ENCODE measurements at places on chromosomes 6 and 20.
A peak's percentile ranks its signal among the peaks of the same experiment; 100 is the strongest.

DNA sequence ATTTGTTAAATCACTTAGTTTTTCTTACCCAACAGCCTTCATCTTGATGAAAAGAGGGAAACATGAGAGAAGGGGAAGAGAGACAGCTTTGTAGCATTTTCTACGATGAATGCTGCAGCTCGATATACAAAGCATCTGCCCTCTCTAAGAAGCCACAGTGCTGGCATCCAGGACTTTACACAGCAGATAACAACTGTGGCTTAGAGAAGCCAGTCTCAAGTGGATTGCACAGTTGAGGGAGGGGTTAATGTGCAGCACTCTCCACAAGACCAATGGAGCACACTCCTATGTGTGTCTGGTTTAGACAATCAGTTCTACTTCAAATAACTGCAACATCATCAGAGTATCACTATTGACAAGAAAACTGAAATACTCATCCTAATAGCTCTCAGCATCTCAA, 5.8 kb downstream of the C6orf120 start:
- DNase-seq = no peak

- DNase-seq = no peak
Observed at GRCh38 chr6:103893141-103893581, 966.6 kb downstream of the HACE1 start.

- DNase-seq = no peak
Observed at GRCh38 chr6:11065436-11066202, 21.5 kb upstream of the ELOVL2 start.

DNA sequence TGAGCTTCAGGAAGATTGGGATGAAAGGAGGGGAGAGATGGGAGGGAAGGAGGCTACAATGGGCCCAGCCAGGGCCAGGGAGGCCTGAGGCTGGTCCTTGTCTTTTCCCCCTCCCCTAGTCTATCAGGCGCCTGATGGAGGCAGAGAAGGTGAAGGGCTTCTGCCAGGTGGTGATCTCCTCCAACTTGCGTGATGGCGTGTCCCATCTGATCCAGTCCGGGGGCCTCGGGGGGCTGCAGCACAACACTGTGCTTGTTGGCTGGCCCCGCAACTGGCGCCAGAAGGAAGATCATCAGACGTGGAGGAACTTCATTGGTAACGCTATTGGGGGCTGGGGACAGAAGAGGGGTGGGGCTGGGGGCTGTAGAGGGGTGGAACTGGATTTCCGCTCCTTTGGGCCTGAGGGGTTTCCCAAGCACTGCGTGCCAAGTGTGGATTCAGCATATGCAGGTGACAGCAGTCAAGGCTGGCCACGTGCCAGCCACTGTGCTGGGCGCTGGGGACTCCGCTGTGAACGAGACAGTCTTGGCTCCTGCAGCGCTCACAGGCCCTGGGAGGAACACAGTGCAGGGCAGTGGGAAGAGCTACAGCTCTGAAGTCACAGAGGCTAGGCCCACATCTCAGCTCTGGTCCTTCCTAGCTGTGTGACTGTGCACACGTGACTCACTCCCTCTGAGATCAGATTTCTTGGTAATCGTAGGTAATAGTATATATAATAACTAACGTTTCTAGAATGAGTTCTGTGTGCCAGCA, 22.7 kb downstream of the SLC12A5 start:
- peak; percentile 30 for DNase-seq

- DNase-seq = no peak
Observed at GRCh38 chr6:21893793-21894192, 300.2 kb downstream of the SOX4 start.

DNA sequence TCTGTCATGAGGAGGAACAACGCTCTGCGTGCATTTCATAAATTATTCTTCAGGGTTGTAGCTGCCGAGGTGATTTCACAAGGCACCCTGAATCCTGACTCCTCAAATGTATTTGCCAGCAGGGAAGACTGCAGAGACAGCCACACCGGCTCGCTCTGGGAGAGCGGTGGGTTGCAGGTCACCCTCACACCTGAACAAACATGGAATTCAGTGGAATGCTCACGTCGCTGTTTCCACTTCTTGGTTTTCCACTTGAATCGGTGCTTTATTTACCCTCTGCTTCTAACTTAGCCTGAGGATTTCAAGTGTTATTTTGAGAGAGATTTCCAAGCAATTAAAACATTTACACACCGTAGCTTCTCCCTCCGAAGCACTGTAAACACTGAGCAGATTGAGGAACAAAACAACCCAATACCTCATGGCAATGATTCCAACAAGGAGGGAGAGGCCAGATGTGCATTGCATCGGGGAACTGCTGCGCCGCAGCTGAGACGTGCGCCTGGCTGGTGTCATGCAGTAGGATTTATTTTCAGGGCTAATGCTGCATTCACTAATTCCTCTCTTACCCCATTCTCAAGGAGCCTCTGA, 59.5 kb upstream of the GGTLC1 start:
- DNase-seq = no peak

DNA sequence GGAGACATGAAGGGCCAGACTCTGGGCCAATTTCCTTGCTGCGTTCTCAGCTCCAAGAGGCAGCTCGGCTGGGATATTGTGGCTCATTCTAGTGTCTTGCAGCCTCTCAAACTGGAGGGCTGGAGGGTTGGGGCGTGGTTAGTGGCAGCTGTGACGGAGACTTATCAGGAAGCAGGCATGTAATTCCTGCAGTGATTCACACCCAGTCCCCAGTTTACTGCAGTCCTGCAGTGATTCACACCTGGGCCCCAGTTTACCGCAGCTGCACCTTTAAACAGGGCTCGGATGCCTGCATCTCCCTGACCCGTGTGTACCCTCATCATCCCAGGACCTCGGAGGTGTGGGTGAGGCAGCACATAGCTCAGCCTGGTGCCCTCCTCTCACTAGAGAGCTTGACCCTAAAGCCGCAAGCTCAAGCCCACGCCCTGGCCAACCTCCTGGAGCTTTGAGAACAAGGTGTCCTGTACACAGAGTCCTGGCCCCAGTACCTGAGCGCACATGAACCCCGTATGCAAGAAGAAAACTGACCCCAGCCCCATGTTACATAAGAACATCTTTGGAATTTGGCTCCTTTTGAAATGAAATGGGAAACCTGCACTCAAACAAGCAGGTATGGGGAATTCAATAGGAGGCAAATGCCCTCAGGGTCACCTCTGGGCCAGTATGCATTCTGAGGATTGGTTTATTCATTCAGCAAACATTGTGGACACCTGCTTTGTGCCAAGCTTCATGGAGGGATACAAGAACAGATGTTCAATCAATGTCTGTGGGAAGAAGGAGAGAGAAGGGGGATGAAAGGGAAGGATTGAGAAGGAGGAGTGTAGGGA, 55.3 kb upstream of the FAM83D start:
- DNase-seq = peak; percentile 63

- DNase-seq = peak; percentile 63
Observed at GRCh38 chr6:16698997-16699868, 62.0 kb downstream of the ATXN1 start.

- no peak for DNase-seq
Observed at GRCh38 chr6:168294901-168295300, 24.7 kb downstream of the DACT2 start.

DNA sequence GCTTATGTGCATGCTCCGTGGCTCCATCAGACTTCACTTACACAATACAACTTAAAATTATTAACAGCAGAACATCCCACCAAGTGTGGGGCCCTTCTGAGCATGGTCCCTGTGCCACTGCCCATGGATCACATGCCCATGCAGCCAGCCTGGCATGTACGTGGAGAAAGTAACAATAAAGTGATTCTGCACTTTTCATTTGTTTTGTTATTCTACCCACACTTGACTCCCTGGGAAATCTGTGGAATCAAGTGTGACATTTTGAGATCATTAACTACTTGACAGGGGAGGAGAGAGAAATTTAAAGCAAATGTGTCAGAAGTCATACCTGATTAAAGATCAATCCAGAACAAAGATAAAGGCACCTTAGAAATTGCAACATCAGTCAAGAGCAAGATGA, 112.0 kb downstream of the ISM1 start:
- DNase-seq = no peak

GRCh38 chr6:43800746-43801494, 30.9 kb downstream of the VEGFA start:
- no peak for DNase-seq

DNA sequence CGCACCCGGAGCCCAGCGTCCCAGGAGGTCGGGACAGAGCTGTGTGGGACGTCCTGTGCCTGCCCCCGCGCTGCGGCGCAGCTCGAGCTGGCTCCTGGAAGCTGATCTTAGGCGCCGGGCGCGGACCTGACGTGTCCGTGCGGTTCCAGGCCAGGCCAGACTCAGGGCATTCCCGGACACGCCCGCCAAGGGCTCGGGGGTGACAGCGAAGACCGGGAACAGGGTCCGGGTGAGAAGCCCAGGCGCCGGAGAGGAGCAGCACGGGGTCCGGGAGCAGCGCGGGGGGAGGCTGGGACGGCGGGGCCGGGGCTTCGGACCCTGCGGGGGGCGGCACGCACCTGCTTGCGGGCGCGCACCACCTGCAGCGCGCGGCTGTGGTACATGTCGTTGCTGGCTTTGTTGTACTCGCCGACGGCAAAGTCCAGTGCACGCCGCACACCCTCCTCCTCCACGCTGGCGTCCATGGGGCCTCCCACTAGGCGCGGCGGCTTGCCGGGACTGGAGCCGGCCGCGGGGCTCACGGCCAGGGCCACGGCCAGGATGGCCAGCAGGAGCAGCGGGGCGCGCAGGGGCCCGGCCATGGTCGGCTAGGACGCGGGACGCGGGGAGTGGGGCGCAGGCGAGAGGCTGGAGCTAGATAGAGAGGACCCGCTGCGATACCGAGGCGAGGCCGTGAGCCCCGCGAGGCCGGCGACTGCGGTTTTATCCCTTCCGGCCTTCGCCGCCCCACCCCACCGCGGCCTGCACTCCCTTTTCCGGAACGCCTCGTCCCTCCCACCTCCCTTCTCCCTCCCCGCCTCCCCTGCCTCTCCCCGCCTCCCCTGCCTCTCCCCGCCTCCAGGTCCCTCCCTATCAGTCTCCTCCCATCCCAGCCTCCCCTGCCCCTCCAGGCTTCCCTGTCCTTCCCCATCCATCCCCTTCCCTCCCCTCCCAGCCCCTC, at the start of gene CST3:
TSS of gene CST3 (minus strand) at position 674 of the 940 bp plus-strand sequence. CDS start at position 581, 93 bp downstream.
- peak; percentile 87 for DNase-seq

- DNase-seq = no peak
Observed at GRCh38 chr6:166764473-166765233, 137.6 kb upstream of the RPS6KA2 start.

- DNase-seq = no peak
Observed at GRCh38 chr6:108831104-108831503, 17.1 kb upstream of the ARMC2 start.

DNA sequence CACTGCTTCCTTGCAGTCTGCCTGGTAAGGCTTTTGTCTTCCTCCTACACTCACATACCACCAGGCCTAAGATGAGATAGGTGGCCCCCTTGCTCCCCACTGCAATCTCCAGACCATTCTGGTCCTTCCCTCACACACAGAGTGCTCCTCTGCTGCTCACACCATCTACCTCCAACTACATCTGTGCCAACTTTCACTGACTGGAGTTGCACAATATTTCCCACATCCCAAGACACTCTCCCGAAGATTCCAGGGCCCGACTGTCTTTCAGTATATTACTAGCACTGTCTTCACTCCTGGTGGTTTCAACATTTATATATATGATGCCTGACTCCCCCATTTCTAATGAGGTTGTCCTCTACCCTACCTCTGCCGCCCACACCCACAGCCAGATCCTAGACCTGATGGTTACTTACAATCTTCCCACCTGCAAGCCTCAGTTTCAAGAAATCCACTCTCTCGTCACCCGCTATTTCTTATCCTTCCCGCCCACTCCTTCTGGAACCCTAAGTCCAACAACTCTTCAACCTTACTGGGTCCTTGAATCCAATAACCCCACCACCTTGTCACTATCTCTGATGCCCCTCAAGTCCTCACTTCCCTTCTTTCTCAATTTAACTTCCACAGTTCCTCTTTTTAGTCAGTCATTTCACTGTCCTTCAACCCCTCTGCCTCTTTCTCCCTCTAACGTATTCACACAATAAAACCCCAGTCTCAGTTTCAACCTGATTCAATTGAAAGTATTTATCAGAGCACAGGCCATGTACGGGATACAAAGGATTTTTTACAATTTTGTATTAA, 21.6 kb downstream of the RALGAPA2 start:
- no peak for DNase-seq

DNA sequence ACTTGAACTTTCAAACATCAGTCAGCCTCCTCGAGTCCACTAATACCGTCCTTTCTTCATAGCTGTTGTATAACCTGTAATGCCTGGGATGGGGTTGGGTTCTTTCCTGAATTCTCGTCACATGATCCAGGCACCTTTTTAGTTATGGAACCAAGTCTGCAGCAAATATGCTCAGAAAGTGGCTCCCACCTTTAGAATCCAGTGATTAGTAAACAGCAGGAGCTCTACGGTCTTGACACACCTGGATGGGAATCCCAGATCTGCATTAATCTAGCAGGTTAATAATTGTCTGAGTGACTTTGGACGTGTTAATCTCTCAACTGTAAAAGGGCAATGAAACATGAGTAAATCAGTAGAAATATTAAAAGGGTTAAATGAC, 729 bp upstream of the ZHX3 start:
- DNase-seq = no peak

- no peak for DNase-seq
Observed at GRCh38 chr20:14312001-14312400, 25.4 kb downstream of the FLRT3 start.
